ENCODE measurements at places on chromosomes 7 and 10.

GRCh38 chr10:101016814-101017213, 14.1 kb downstream of the PDZD7 start:
- H3K27ac ChIP-seq = no peak overlapping the region
- peaks cover 30% of the 10 kb centered on the region for H3K4me1 ChIP-seq
- DNase-seq = no peak
- H3K4me3 ChIP-seq = no peak overlapping the region
- peaks cover 46% of the 10 kb centered on the region for H3K27me3 ChIP-seq

- H3K36me3 ChIP-seq = no peaks in the 10 kb centered on the region
- H3K4me1 ChIP-seq = no peaks in the 10 kb centered on the region
- H3K27me3 ChIP-seq = no peaks in the 10 kb centered on the region
- DNase-seq = no peak
- no peak overlapping the region for H3K27ac ChIP-seq
Measured at GRCh38 chr7:49660170-49660783, 113.2 kb upstream of the VWC2 start.

GRCh38 chr7:92133737-92134270, 473 bp downstream of the CYP51A1 start:
- H3K27me3 ChIP-seq = no peaks in the 10 kb centered on the region
- peak; percentile 89 for DNase-seq
- peak overlapping the region; percentile 95 for H3K4me3 ChIP-seq
- peaks cover 19% of the 10 kb centered on the region for H3K36me3 ChIP-seq
- H3K4me1 ChIP-seq = peaks cover 40% of the 10 kb centered on the region

DNA sequence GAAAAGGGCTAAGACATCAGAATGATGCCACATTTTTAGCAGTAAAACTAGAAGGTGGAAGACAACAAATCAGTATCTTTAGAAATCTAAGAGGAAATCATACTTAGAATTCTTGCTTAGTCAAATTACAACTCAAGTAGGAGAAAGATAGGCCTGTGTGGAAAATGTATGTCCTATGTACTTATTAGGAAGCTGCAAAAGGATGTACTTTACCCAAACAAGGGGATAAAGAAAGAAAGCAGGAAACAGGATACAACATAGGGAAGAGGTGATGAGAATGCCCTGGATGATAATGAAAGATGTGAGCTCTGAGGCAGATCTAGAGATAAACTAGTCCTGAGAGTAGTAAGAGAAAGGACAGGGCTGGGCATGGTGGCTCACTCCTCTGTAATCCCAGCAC, 54.9 kb downstream of the RNLS start:
- peaks cover 7% of the 10 kb centered on the region for H3K27me3 ChIP-seq
- H3K36me3 ChIP-seq = no peaks in the 10 kb centered on the region
- H3K27ac ChIP-seq = no peak overlapping the region
- no peak overlapping the region for H3K4me3 ChIP-seq
- peaks cover 3% of the 10 kb centered on the region for H3K4me1 ChIP-seq

- H3K27ac ChIP-seq = no peak overlapping the region
- H3K36me3 ChIP-seq = no peaks in the 10 kb centered on the region
- H3K4me3 ChIP-seq = no peak overlapping the region
Measured at GRCh38 chr7:29459589-29459988, 104.0 kb upstream of the PRR15 start.

DNA sequence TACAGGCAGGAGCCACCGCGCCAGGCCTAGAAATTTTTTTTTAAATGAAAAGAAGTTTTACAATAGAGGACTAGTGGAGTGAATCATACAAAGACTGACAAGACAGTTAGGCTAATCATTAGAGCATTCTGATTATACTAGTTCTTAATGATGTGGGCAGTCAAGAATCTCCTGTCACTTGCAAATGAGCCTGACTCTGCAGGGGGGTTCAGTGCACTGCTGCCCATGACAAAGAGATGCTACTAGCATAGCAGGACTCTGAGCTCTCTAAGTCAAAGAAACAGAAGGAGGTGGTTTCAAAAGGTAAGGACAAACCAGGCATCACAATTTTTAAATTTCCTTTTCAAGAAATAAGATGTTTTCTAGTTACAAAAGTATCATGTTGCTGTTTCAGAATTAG, 59.0 kb downstream of the CCDC6 start:
- peaks cover 50% of the 10 kb centered on the region for H3K36me3 ChIP-seq
- H3K27ac ChIP-seq = peak overlapping the region; percentile 53
- no peaks in the 10 kb centered on the region for H3K27me3 ChIP-seq
- H3K4me3 ChIP-seq = no peak overlapping the region
- no peak for DNase-seq

DNA sequence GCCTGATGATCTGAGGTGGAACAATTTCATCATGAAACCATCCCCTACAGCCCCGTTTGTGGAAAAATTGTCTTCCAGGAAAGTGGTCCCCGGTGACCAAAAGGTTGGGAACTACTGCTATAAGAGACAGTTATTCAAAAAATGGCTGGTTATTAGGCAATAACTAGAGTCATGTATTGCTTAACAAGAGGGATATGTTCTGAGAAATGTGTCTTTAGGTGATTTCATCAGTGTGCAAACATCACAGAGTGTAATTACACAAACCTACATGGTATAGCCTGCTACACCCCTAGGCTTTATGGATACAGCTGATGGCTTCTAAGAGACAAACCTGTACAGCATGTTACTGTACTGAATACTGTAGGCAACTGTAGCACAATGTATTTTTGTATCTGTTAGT, 71.3 kb upstream of the CSTF2T start:
- no peaks in the 10 kb centered on the region for H3K36me3 ChIP-seq
- H3K27me3 ChIP-seq = peaks cover 15% of the 10 kb centered on the region
- H3K27ac ChIP-seq = no peak overlapping the region
- H3K4me3 ChIP-seq = no peak overlapping the region
- DNase-seq = no peak

GRCh38 chr10:58700591-58700990, 187.9 kb downstream of the BICC1 start:
- no peaks in the 10 kb centered on the region for H3K4me1 ChIP-seq
- H3K27ac ChIP-seq = no peak overlapping the region
- H3K27me3 ChIP-seq = no peaks in the 10 kb centered on the region

DNA sequence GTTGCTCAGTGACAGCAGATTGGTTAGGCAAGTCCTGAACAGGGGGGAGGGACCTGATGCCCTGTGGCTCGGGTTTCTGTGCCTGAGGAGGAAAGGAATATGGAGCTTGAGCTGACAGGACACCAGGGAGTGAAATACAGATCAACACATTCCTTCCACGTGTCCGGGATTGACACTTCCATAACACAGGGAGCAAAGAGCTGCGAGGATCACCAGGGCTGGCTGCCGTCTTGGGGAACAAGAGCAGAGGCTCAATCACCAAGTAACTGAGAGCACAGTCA, 36.7 kb upstream of the EFCAB10 start:
- H3K4me1 ChIP-seq = no peaks in the 10 kb centered on the region
- no peak overlapping the region for H3K4me3 ChIP-seq
- no peak for DNase-seq
- peaks cover 17% of the 10 kb centered on the region for H3K36me3 ChIP-seq

DNA sequence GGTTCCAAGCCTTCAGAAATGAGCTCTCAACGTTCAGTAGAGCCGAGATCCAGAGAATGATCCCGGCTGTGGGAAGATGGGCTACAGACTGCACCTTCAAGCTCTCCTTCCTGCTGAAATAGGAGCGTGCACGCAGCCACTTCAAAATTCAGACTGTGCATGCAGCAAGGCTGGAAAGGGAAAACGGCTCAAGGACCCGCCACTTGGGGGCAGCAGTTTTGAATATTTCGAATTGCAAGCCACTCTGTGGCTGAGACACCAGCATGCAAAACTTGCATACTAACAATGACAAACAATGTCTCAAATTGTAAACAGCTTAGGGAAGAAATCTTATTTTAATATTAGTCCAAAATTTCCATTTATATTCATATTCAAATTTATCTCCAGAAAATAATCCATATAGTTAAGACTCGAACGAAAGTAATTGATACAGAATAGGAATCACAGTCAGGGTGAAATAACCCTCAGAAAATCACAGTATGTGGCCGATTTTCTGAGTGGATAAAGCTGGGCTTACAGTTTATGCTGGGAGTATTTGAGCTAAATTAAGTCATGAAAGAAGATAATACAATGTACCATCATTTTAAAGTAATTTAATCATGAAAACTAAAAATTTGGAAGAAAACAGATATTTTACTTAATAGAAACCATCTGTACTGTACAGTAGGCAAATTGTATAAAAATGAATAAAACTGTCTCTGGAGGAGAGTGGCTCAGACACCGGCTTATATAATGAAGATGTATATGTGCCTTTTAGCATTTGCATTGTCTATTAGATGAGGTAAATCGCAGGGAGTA, 137.9 kb upstream of the MKI67 start:
- H3K4me1 ChIP-seq = no peaks in the 10 kb centered on the region
- DNase-seq = peak; percentile 85
- peaks cover 32% of the 10 kb centered on the region for H3K27me3 ChIP-seq
- H3K36me3 ChIP-seq = no peaks in the 10 kb centered on the region

- no peaks in the 10 kb centered on the region for H3K36me3 ChIP-seq
- H3K4me3 ChIP-seq = no peak overlapping the region
- no peak overlapping the region for H3K27ac ChIP-seq
- H3K4me1 ChIP-seq = no peaks in the 10 kb centered on the region
- DNase-seq = no peak
Measured at GRCh38 chr7:22783421-22783820, 39.2 kb downstream of the TOMM7 start.

GRCh38 chr10:53664282-53665019, 891.9 kb upstream of the MBL2 start:
- no peaks in the 10 kb centered on the region for H3K27me3 ChIP-seq
- H3K4me1 ChIP-seq = no peaks in the 10 kb centered on the region
- no peak overlapping the region for H3K4me3 ChIP-seq

GRCh38 chr7:71995111-71995510, 417.0 kb downstream of the CALN1 start:
- no peaks in the 10 kb centered on the region for H3K27me3 ChIP-seq
- H3K4me3 ChIP-seq = no peak overlapping the region
- H3K4me1 ChIP-seq = no peaks in the 10 kb centered on the region
- H3K27ac ChIP-seq = no peak overlapping the region
- no peak for DNase-seq

DNA sequence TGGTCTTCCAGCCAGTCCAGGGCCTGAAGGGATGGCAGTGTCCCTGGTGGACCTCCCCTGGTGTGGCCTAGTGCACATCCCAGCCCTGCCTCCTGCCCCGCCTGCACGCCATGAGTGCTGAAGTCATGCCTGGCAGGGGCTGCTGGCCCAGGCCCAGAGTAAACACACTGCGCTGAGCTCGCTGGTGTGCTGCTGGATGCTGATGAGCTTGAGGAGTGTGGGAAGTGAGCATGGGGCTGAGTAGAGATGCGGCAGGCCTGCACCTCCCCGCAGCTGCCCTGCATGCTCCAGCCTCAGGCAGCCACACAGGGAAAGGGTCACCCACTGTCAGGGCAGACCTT, 43.2 kb downstream of the HTRA1 start:
- H3K4me3 ChIP-seq = no peak overlapping the region
- no peak overlapping the region for H3K27ac ChIP-seq

GRCh38 chr10:72625276-72625607, 637 bp downstream of the MICU1 start:
- peaks cover 2% of the 10 kb centered on the region for H3K36me3 ChIP-seq
- peak overlapping the region; percentile 96 for H3K27ac ChIP-seq
- H3K27me3 ChIP-seq = no peaks in the 10 kb centered on the region
- H3K4me3 ChIP-seq = peak overlapping the region; percentile 94
- peaks cover 7% of the 10 kb centered on the region for H3K4me1 ChIP-seq

DNA sequence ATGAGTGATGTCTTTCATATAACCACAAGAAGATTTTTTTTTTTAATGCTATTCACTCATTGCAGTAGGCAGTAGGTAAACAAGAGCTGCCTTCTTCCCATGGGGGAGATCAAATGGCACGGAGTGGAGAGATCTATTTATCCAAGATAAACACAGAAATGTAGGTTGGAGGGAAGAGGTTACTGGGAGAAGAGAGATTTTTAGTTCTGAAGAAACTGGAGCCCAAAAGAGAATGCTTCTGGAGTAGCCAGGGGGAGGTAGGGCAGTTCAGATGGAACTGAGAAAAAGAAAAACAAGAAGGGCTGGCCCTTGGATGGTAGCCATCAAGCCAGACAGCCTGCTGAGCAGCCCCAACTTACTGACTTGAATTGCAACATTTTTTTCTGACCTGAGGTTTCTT, 270.1 kb upstream of the TPK1 start:
- no peaks in the 10 kb centered on the region for H3K36me3 ChIP-seq
- no peaks in the 10 kb centered on the region for H3K4me1 ChIP-seq
- H3K27ac ChIP-seq = no peak overlapping the region
- no peak overlapping the region for H3K4me3 ChIP-seq
- DNase-seq = no peak

DNA sequence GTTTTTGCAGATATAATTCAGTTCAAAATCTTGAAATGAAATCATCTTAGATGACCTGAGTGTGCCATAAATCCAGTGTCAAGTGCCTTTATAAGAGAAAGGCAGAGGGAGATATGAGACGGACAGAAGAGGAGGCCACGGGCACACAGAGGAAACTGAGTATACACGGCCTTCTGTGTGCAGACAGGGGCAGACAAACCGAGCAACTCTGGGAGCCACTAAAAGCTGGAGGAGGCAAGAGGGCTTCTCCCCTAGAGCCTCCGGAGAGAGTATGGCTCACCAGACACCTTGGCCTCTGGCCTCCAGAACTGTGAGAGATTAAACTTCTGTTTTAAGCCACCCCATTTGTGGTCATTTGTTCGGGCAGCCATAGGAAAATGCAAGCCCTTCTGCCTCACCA, 12.6 kb downstream of the TSPAN15 start:
- no peaks in the 10 kb centered on the region for H3K27me3 ChIP-seq
- H3K4me3 ChIP-seq = no peak overlapping the region
- H3K27ac ChIP-seq = no peak overlapping the region
- no peaks in the 10 kb centered on the region for H3K36me3 ChIP-seq
- H3K4me1 ChIP-seq = peaks cover 44% of the 10 kb centered on the region
- DNase-seq = no peak
